A172 (cell line): ENCODE measurements at places on chromosomes 16 and 17. TPM values are rescaled to one million over a fixed set of nuclear protein-coding genes. Genes with fewer than 3 reads are reported as not detected.
A peak's percentile ranks its signal among the peaks of the same experiment; 100 is the strongest.

- no peak for DNase-seq
Observed at GRCh38 chr17:21242780-21243515, 10.3 kb downstream of the NATD1 start.

DNA sequence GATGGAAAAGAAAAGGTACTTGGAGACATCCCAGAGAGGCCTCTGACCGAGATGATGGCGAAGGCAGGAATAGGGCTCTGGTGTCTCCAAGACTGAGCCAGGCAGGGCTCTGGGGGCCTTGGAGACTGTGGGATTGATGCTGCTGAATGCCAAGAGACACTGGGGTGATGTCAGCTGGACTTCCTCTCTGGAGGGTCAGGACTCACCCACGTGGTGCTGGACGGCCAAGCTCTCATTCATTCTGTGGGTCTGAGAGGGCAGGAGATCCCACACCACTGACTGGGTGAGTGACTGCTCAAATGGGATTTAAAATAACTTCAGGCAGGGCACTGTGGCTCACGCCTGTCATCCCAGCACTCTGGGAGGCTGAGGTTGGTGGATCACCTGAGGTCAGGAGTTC lies 64.8 kb downstream of the NT5M start:
- DNase-seq: no peak

GRCh38 chr17:15446036-15446435 lies 21.4 kb downstream of the CDRT4 start:
- DNase-seq: no peak

DNA sequence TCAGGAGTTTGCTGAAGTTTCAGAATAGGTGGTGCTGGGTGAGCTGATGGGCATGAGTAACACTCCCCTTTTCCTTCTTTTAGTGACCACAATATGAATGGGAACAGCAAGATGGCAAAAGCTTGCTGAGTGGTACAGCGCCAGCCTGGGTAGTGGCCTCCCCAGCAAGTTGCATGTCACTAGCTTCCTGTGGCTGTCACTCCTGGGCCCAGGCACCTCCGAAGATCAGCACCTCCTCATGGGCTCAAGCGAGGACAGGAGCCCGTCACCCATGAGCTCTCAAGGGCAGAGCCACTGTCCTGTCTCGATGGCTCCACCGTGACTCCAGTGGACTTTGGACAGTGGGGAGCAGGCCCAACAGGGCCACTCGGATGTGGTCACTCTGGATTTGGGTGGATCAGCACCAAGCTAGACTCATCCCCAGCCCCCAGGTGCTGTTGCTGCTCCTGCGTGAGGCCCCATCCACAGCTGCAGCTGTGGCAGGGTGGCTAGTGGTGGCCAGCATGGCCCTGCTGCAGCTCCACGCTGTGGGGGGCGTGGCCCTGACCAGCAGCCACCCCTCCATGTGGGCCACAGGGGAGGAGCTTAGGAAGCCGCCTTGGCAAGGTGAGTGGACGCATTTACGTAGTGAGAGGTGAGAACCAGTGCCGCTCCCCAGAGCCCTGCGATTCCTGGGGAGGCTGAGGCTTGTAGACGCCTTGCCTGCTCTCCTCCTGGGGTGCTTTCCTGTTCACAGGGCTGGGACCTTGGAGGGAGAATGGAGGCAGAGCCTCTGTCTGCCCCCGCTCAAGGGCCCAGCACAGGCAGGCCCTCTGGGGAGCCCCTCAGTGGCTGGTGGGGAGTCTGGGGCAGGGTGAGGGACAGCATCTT lies 13.6 kb upstream of the DNASE1 start:
- DNase-seq: no peak

GRCh38 chr17:77527836-77528505 lies 387.2 kb downstream of the SEC14L1 start:
- no peak for DNase-seq

- no peak for DNase-seq
Observed at GRCh38 chr16:70399951-70400350, 38.9 kb downstream of the ST3GAL2 start.

GRCh38 chr16:56262148-56262547 lies 70.9 kb downstream of the GNAO1 start:
- no peak for DNase-seq

DNA sequence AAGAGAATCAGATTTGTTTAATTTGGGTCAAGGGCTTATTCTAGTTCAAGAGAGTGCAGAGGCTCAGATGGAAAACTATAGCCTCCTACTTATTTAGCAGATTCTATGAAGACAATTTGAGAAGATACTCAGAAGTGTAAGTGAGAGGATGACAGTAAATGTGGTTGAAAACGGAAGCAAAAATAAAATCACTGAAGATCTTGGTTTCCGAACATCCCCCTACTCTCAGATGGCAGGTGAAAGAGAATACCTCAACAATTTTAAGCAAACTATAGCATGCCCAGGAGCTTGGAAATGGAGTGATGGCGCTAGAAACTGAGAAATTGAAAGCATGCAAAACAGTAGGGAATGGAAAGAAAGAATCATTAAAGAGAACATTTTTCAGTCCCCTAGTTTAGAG lies 705.5 kb upstream of the CDH8 start:
- DNase-seq: no peak

GRCh38 chr17:72613806-72614292 lies 478.6 kb downstream of the SLC39A11 start:
- peak; percentile 88 for DNase-seq

DNA sequence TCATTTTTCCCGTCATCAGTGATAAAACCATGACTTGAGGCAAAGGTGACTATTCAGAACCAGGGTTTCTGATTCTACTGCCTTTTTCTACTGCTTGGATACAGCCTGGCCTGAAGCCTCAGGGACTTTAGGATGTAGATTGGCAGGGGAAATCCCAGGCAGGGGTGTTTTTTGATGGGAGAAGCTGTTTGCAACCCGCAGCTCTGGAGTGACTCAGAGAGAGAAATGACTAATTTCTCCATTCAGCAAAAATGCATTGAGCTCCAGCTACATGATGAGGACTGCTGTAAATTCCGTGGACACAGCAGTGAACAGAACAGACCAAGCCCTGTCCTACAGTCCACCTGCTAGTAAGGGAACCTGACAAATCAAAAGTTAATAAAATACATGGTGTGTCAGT lies 560.6 kb downstream of the CDH13 start:
- peak; percentile 90 for DNase-seq

DNA sequence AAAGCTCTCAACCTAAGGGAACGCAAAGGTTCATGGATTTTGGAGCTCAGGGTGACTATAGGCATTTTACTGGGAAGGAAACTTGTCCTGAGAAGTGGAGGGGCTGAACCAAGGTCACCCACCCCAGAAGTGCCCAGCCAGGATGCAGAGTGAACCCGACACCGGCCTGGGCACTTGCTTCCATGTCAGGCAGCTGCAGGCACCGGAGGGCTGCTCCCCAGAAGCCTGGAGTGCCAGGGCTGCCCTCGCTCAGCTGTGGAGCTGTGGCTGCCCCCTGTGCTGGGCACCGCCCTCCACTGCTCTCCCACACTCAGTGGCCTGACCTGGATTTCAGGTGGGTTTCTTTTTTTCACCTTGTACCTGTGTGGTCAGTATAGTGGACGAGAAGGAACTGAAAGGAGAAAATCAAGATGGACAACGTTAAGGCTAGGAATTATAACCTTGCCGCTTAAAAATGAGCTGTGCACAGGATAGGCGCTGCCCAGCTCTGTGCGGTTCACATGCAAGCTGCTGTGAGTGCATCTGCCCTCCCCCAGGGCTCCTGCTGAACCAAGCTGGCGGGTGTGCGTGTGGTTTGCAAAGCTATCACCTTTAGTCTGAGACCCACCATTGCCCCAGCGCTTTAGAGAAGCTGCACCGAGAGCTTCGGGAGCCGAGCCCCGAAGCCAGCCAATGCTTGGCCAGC lies 2.2 kb downstream of the MAPK8IP3 start:
- DNase-seq: no peak

GRCh38 chr17:64385187-64386083 lies 5.2 kb downstream of the PECAM1 start:
- peak; percentile 96 for DNase-seq

DNA sequence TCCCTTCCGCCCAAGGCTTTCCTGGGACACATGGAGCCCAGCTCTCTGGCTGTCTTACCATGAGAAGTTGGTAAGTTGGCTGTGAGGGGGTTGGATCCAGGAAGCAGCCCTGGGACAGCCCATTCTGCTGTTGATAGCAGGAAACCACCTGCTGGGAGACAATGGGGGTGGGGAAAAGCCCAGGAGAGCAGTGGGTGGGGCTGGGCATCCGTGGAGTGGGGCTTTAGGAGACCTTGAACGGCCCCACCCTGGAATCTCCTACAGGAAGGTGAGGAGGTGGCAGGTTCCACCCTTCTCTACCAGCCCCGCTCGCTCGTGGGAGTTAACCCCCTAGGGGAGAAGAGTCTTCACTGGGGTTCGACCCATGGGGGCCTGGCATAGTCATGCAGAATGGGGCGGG lies 5.8 kb downstream of the TMEM92 start:
- DNase-seq: peak; percentile 85

DHRS7C gene
- not detected in 2 replicates for total RNA-seq

PDPK1 gene
- total RNA-seq: 15.1 and 21.1 TPM in 2 replicates

NMRAL1 gene
- 158 and 176 TPM in 2 replicates for total RNA-seq

HBZ gene
- not detected in 2 replicates for total RNA-seq

SPECC1 gene
- 87.3 and 96.6 TPM in 2 replicates for total RNA-seq

SLC6A4 gene
- 0.07 TPM in 1 of 2 replicates, not detected in the other for total RNA-seq

FAM171A2 gene
- total RNA-seq: 24.5 and 31.1 TPM in 2 replicates

ULK2 gene
- total RNA-seq: 18.8 and 21.7 TPM in 2 replicates
